ENCODE measurements at places on chromosomes 3 and 15.

GRCh38 chr3:143771258-143771657, 77.0 kb downstream of the SLC9A9 start:
- H3K36me3 ChIP-seq = no peaks in the 10 kb centered on the region
- H3K4me3 ChIP-seq = no peak overlapping the region
- DNase-seq = no peak

- no peak overlapping the region for H3K4me3 ChIP-seq
- no peaks in the 10 kb centered on the region for H3K27me3 ChIP-seq
- H3K27ac ChIP-seq = no peak overlapping the region
- no peaks in the 10 kb centered on the region for H3K36me3 ChIP-seq
- H3K4me1 ChIP-seq = no peaks in the 10 kb centered on the region
Observed at GRCh38 chr15:49696433-49696832, 75.6 kb downstream of the DTWD1 start.

- no peaks in the 10 kb centered on the region for H3K36me3 ChIP-seq
- no peak for DNase-seq
- H3K4me1 ChIP-seq = no peaks in the 10 kb centered on the region
Observed at GRCh38 chr3:196093317-196094111, 11.6 kb upstream of the TFRC start.

DNA sequence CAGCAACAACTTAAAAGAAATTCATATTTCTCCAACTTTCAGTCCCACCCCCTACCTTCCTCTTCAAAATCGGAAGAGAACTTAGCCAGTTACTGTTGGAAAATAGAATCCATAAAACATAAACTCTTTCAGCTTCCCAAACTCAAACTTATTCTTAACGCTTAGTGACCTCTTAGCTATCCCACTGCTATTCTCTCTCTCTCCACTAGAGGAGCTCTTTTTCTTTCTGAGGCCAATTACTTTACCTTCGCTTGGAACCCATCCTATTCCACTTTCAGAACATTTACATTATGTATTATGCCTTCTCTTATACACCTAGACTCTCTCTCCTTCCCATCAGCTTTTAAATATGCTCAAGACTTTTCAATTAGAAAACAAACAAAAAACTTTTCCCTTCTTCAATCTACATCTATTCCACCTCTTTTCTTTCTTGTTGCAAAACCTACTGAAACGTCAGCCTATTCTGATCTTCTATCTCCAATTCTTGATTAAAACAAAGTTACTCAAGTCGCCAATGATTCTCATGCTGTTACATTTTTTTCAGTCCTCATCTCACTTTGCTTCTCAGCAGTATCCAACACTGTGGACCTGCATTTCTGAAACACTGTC, 13.4 kb upstream of the GHSR start:
- H3K36me3 ChIP-seq = no peaks in the 10 kb centered on the region
- no peaks in the 10 kb centered on the region for H3K4me1 ChIP-seq
- peak; percentile 39 for DNase-seq
- H3K27ac ChIP-seq = no peak overlapping the region
- no peak overlapping the region for H3K4me3 ChIP-seq

DNA sequence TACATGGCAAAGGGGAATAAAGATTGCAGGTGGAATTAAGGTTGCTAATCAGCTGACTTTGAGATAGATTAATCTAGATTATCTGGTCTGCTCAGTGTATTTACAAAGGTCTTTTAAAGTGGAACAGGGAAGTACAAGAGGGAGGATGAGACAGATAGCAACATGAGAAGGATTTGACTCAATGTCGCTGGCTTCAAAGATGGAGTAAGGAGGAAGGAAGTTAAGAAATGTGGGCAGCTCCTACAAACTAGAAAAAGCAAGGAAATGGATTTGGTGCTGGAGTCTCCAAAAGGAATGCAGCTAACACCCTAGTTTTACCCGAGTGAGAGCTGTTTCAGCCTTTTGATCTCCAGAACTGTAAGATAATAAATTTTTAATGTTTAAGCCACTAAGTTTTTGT, 180.7 kb upstream of the TTC14 start:
- H3K4me1 ChIP-seq = no peaks in the 10 kb centered on the region
- no peaks in the 10 kb centered on the region for H3K36me3 ChIP-seq
- no peak for DNase-seq
- H3K27me3 ChIP-seq = no peaks in the 10 kb centered on the region

DNA sequence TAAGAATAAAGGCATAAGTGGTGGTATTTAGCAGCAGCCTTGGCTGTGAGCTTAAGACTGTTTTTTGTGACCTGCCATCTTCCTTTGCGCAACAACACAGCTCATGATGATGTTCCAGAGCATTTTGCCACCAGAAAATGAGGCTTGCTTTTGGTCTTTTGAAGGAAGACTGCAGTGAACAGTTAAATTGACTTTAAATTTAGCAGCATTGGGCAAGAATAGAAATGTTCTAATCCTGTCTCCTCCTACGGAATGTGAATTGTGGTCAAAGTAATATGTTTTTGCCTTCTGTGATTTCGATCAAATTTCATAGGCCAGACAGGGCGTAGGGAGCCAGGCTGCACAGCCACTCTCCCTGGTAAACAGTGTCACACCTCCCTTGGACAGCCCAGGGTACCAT, 460.7 kb upstream of the RASGRP1 start:
- DNase-seq = no peak
- no peaks in the 10 kb centered on the region for H3K27me3 ChIP-seq
- H3K4me3 ChIP-seq = no peak overlapping the region
- H3K36me3 ChIP-seq = no peaks in the 10 kb centered on the region
- no peaks in the 10 kb centered on the region for H3K4me1 ChIP-seq
- H3K27ac ChIP-seq = no peak overlapping the region

GRCh38 chr3:129461022-129461421, 21.0 kb downstream of the IFT122 start:
- no peak overlapping the region for H3K27ac ChIP-seq
- no peak overlapping the region for H3K4me3 ChIP-seq
- H3K36me3 ChIP-seq = no peaks in the 10 kb centered on the region
- no peak for DNase-seq
- no peaks in the 10 kb centered on the region for H3K27me3 ChIP-seq

- H3K4me1 ChIP-seq = no peaks in the 10 kb centered on the region
- no peaks in the 10 kb centered on the region for H3K27me3 ChIP-seq
- H3K36me3 ChIP-seq = no peaks in the 10 kb centered on the region
- no peak overlapping the region for H3K27ac ChIP-seq
Observed at GRCh38 chr3:114022145-114022802, 34.1 kb downstream of the CCDC191 start.

DNA sequence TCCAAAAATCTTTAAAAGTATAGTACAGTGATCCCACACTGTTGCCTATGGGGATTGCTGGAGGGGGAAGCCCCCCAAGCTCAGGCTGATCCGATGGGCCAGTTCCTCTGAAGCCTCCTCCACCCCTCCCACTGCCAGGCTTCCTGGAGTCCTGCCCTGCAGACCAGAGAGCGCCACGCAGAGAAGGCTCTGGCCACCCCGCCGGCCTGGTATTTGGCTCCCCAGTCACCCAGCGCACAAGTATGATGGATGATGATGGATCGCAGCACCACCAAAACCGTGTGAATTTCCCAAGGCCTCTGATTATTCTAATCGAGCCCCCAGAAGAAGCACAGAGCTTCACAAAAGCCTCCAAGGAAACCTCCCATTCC, 259.0 kb downstream of the MECOM start:
- DNase-seq = no peak
- H3K4me1 ChIP-seq = no peaks in the 10 kb centered on the region
- H3K27ac ChIP-seq = no peak overlapping the region
- no peaks in the 10 kb centered on the region for H3K27me3 ChIP-seq

- H3K4me1 ChIP-seq = no peaks in the 10 kb centered on the region
- H3K36me3 ChIP-seq = no peaks in the 10 kb centered on the region
- no peaks in the 10 kb centered on the region for H3K27me3 ChIP-seq
- no peak overlapping the region for H3K4me3 ChIP-seq
Observed at GRCh38 chr3:96070678-96071077, 743.7 kb upstream of the EPHA6 start.

- H3K4me1 ChIP-seq = no peaks in the 10 kb centered on the region
- H3K27ac ChIP-seq = no peak overlapping the region
- no peaks in the 10 kb centered on the region for H3K36me3 ChIP-seq
- DNase-seq = no peak
- H3K4me3 ChIP-seq = no peak overlapping the region
- no peaks in the 10 kb centered on the region for H3K27me3 ChIP-seq
Observed at GRCh38 chr3:1082108-1082507, 10.7 kb upstream of the CNTN6 start.

- no peak for DNase-seq
- no peak overlapping the region for H3K27ac ChIP-seq
- no peaks in the 10 kb centered on the region for H3K4me1 ChIP-seq
- H3K27me3 ChIP-seq = no peaks in the 10 kb centered on the region
- no peak overlapping the region for H3K4me3 ChIP-seq
- H3K36me3 ChIP-seq = no peaks in the 10 kb centered on the region
Observed at GRCh38 chr3:158488670-158489069, 82.3 kb upstream of the MLF1 start.

DNA sequence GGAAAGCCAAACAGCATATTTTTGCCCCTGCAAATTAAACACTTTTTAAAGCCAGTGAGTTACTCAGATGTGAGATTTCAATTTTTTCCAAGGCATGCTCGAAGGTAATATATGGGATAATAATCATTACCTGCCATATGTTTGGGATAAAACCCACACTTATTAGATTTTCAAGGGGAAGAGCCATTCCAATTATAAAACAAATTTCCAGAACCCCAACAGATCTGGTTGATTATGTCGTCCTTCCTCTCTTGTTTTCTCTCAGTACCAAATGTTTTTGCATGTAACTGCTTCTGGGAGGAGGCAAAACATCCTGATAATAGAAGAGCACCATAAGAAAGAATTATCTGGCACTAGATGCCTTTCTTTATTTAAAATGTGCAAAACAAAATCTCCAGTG, 115.1 kb downstream of the AKAP13 start:
- no peak overlapping the region for H3K4me3 ChIP-seq
- DNase-seq = no peak
- H3K36me3 ChIP-seq = no peaks in the 10 kb centered on the region
- H3K4me1 ChIP-seq = peaks cover 60% of the 10 kb centered on the region

GRCh38 chr3:133857767-133858166, 37.9 kb downstream of the RAB6B start:
- no peak overlapping the region for H3K4me3 ChIP-seq
- no peak overlapping the region for H3K27ac ChIP-seq
- H3K27me3 ChIP-seq = no peaks in the 10 kb centered on the region
- no peaks in the 10 kb centered on the region for H3K4me1 ChIP-seq
- H3K36me3 ChIP-seq = no peaks in the 10 kb centered on the region

DNA sequence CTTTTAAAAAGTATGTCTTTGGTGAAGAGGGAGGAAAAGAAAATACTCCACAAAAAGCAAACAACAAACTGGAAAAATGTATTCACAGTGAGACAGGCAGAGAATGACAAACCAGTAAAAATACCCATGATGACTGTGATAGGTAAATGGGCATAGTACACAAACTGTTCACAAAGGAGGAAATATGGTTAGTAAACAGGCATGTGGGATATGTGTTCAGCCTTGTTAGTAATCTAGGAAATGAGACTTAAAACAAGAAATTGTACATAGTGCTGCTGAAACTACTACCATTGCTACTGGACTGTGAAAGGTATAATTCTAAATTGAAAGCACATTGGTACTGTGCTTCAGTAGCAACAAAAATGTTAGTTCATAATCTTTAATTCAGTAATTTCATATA, 50.1 kb downstream of the UBE2E2 start:
- H3K27ac ChIP-seq = no peak overlapping the region
- H3K4me1 ChIP-seq = no peaks in the 10 kb centered on the region
- no peak for DNase-seq
- H3K4me3 ChIP-seq = no peak overlapping the region
- H3K27me3 ChIP-seq = no peaks in the 10 kb centered on the region

DNA sequence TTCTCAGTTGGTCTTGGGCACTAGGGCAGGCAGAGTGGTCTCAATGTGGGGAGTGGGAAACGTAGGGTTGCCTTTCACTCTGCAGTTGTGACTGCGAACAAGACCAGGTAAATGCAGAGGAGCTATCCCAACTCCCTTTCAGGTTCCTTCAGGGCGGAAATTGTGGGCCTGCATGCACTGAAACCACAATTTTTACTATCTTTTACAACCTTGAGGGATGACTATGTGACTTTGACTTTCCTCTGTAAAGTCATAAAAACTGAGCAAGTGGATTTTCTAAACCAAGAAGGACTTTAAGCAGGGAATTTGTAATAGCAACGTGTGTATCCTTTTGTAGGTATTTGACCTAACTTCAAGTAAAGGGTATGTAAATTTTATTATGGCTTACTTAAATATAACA, 171.4 kb upstream of the CADPS start:
- H3K4me1 ChIP-seq = no peaks in the 10 kb centered on the region
- no peak overlapping the region for H3K27ac ChIP-seq

GRCh38 chr3:133991209-133991608, 38.5 kb downstream of the SLCO2A1 start:
- DNase-seq = no peak
- no peaks in the 10 kb centered on the region for H3K27me3 ChIP-seq
- H3K36me3 ChIP-seq = no peaks in the 10 kb centered on the region
- H3K4me1 ChIP-seq = no peaks in the 10 kb centered on the region
- H3K4me3 ChIP-seq = no peak overlapping the region

GRCh38 chr3:157190380-157190872, 30.5 kb upstream of the CCNL1 start:
- no peak overlapping the region for H3K4me3 ChIP-seq
- DNase-seq = no peak
- H3K27me3 ChIP-seq = no peaks in the 10 kb centered on the region
- H3K36me3 ChIP-seq = no peaks in the 10 kb centered on the region

DNA sequence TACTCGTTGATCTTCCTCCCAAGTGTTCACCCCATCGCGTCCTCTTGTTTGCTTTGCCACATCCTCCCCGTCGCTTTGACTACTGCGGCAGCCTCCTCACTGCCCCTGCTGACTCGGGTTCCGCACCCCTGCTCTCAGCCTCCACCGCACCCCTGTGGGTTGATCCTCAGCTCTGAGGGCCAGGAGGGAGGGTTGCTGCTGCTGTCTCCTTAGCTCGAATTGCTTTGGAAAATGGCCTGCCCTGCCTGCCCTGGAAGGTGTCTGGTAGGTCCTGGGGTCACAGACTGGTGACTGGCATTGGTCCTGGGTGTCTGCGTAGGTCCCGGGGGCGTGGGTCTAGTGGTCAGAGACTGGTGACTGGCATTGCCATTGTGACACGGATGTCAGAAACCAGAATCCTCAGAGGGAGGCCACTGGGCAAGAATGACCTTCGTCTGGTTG, 9.4 kb downstream of the MUC4 start:
- no peak overlapping the region for H3K4me3 ChIP-seq
- peaks cover 31% of the 10 kb centered on the region for H3K4me1 ChIP-seq
- H3K36me3 ChIP-seq = no peaks in the 10 kb centered on the region

DNA sequence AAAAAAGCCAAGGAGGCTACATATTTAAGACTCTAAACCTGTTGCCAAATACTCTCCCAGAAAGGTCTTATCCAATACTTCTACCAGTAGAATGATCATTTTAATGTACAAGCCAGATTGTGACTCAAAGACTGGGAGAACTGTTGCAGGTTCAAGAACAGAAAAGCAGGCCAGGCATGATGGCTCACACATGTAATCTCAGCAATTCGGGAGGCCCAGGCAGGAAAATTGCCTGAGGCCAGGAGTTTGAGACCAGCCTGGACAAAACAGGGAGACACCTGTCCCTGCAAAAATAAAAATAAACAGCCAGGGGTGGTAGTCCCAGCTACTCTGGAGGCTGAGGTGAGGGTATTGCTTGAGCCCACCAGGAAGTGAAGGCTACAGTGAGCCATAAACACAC, 17.8 kb upstream of the THUMPD3 start:
- DNase-seq = no peak
- H3K4me3 ChIP-seq = no peak overlapping the region
- no peaks in the 10 kb centered on the region for H3K36me3 ChIP-seq
- no peaks in the 10 kb centered on the region for H3K4me1 ChIP-seq
- H3K27me3 ChIP-seq = no peaks in the 10 kb centered on the region
- H3K27ac ChIP-seq = no peak overlapping the region

- no peak overlapping the region for H3K4me3 ChIP-seq
- no peak overlapping the region for H3K27ac ChIP-seq
- no peaks in the 10 kb centered on the region for H3K4me1 ChIP-seq
- H3K27me3 ChIP-seq = no peaks in the 10 kb centered on the region
Observed at GRCh38 chr15:85128621-85129020, 147.0 kb downstream of the PDE8A start.
